CD8-positive, alpha-beta memory T cell (primary cell): ENCODE measurements at places on chromosomes 5 and 9. TPM values are rescaled to one million over a fixed set of nuclear protein-coding genes. Genes with fewer than 3 reads are reported as not detected.

- no peak for DNase-seq
- no peak overlapping the region for H3K27ac ChIP-seq
- no peaks in the 10 kb centered on the region for H3K36me3 ChIP-seq
- H3K4me1 ChIP-seq: no peaks in the 10 kb centered on the region
- no peak overlapping the region for H3K4me3 ChIP-seq
- no peaks in the 10 kb centered on the region for H3K27me3 ChIP-seq
Measured at GRCh38 chr9:86525182-86525581, 171.0 kb upstream of the TUT7 start.

DNA sequence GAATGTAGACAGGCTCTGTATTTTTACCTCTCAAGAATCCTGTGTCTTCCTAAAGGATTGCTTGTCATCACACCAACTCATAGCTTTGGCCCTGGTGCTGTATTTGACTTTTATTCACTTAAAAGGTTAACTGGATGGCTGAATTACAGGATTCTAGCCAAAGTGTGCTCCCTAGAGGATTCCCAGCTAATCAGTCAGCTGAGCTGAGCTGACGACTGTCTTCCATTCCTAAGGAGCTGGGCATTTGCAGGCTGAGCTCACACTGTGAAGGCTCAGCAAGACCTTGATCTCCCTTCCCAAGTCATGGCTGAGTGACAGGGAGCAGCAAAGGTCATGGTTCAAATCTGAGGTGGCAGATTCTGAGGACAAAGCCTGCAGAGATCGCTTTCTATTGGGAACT, 59.0 kb upstream of the PALM2AKAP2 start:
- no peak overlapping the region for H3K4me3 ChIP-seq
- no peaks in the 10 kb centered on the region for H3K27me3 ChIP-seq
- H3K36me3 ChIP-seq: no peaks in the 10 kb centered on the region
- DNase-seq: no peak
- no peak overlapping the region for H3K27ac ChIP-seq
- no peaks in the 10 kb centered on the region for H3K4me1 ChIP-seq

DNA sequence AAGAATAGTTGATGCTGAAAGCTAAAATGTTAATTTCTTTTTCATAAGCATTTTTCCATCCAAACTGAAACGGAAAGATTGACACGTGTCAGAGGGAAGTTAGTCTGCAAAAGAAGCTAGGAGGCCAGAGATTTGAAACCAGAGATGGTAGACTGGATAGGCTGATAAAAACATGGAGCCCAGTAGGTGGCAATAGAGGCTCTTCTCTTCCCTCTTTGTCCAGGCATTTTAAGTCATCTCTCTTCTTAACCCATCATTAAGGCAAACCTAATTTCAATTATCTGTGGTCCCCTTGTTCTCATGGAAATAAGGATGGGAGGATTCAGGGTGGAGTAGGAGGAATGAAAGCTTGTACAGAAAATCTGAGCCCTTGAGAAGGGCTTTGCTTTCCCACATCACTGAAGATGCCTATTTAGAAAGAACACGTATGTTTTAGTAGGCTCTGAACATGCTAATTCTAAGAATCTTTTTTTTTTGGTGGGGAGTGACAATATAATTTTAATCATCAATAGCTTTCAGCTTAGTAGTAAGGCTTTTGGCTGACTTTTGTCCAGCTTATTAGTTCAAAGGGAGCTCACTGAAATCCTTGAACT, 66.6 kb downstream of the ZNF474 start:
- no peak overlapping the region for H3K27ac ChIP-seq
- no peak overlapping the region for H3K4me3 ChIP-seq
- no peaks in the 10 kb centered on the region for H3K36me3 ChIP-seq
- no peaks in the 10 kb centered on the region for H3K27me3 ChIP-seq

The JADE2 gene
- 47.1 TPM for polyA plus RNA-seq

The ZNF454 gene
- polyA plus RNA-seq: not detected

The HEMGN gene
- 2.8 TPM for polyA plus RNA-seq

DNA sequence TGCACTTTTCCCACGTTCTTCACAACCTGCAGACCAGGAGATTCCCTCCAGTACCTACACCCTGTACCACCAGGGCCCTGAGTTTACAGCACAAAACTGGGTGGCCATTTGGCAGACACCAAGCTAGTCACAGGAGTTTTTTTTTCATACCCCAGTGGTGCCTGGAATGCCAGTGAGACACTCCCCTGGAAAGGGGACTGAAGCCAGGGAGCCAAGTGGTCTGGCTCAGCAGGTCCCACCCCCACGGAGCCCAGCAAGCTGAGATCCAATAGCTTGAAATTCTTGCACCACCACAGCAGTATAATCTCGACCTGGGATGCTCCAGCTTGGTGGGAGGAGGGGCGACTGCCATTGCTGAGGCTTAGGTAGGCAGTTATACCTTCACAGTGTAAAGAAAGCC, 26.3 kb upstream of the SMC5 start:
- no peak for DNase-seq
- no peaks in the 10 kb centered on the region for H3K4me1 ChIP-seq
- no peaks in the 10 kb centered on the region for H3K36me3 ChIP-seq
- no peaks in the 10 kb centered on the region for H3K27me3 ChIP-seq

DNA sequence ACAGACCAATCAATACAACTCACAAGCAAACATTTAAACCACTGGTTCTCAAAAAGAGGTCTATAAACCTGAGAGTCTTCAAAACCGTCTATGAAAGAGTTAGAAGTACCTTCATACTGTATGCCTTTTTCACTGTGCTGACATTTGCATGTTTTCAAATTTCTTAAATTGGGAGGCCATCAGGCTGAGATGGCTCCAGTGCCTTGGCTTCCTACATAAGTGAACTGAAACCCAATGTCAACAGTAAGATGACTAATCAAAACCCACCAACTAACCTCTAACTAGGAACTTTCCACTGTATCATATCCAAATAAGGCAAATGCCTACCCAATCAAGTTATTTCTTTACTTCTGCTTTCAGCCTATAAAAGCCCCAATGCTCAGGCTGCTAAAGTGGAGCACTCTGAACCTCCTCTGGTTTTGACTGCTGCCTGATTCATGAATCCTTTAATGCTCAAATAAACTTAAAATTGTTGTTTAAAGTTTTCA, 35.1 kb downstream of the FAM13B start:
- H3K27ac ChIP-seq: peak overlapping the region; percentile 30
- H3K27me3 ChIP-seq: no peaks in the 10 kb centered on the region
- H3K4me1 ChIP-seq: peaks cover 5% of the 10 kb centered on the region
- H3K4me3 ChIP-seq: no peak overlapping the region

DNA sequence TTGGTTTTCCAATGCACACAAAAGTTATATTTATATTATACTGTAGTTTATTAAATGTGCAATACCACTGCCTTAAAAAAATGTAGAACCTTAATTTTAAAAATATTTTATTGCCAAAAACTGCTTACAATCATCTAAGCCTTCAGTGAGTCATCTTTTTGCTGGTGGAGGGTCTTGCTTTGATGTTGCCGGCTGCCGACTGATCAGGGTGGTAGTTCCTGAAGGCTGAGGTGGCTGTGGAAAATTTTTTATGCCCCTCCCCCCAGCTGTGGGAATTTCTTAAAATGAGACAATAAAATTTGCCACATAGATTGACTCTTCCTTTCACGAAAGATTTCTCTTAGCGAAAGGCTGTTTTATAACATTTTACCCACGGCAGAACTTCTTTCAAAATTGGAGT, 75.9 kb upstream of the SLC25A51 start:
- H3K27me3 ChIP-seq: no peaks in the 10 kb centered on the region
- H3K27ac ChIP-seq: no peak overlapping the region
- H3K36me3 ChIP-seq: no peaks in the 10 kb centered on the region
- no peaks in the 10 kb centered on the region for H3K4me1 ChIP-seq
- DNase-seq: no peak
- H3K4me3 ChIP-seq: no peak overlapping the region

DNA sequence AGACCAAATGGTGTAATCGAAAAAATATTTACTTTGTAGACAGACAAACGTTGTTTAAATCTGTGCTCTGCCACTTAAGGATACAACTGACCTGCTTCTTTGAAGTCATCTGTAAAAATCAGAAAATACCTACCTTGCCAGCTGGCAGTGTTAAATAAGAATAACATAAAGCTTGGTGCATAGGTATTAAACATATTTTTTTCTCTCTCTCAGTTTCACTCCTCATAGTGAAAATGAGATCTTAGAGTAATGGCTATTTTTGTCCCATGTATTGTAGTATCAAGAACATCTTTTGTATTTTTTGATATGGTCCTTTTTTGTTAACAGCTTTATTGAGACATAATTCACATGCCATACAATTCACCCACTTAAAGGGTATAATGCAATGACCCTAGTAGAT, 17.9 kb upstream of the RANBP17 start:
- H3K36me3 ChIP-seq: no peaks in the 10 kb centered on the region
- no peak for DNase-seq
- no peaks in the 10 kb centered on the region for H3K27me3 ChIP-seq
- no peak overlapping the region for H3K4me3 ChIP-seq

GRCh38 chr5:172187118-172188032, 649 bp downstream of the STK10 start:
- H3K27ac ChIP-seq: peak overlapping the region; percentile 91
- H3K4me3 ChIP-seq: peak overlapping the region; percentile 83
- no peaks in the 10 kb centered on the region for H3K36me3 ChIP-seq
- DNase-seq: peak; percentile 74
- no peaks in the 10 kb centered on the region for H3K27me3 ChIP-seq
- H3K4me1 ChIP-seq: peaks cover 31% of the 10 kb centered on the region

DNA sequence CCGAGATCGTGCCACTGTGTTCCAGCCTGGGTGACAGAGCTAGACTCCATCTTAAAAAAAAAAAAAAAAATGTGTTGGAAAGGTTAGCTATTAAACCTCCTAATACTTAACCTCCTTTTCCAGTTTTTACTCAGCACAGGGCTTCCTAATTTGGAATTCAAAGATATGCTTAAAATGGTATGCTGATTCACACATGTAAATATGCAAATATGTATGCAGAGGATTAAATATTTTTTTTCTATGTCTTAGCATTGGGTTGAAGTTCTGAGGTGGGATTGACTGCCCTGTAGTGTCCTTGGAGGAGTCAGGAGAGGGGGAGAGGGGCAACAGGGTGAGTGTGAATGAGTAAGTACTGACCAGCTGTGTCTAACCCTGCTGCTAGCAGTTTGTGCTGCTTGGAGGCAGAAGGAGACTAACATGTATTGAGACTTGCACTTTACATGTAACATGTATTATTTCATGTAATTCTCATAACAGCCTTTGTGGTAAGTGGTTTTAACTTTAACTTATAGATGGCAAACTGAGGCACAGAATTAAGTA, 63.2 kb downstream of the SLC44A1 start:
- no peaks in the 10 kb centered on the region for H3K27me3 ChIP-seq
- no peaks in the 10 kb centered on the region for H3K4me1 ChIP-seq
- no peak overlapping the region for H3K27ac ChIP-seq
- H3K36me3 ChIP-seq: no peaks in the 10 kb centered on the region

DNA sequence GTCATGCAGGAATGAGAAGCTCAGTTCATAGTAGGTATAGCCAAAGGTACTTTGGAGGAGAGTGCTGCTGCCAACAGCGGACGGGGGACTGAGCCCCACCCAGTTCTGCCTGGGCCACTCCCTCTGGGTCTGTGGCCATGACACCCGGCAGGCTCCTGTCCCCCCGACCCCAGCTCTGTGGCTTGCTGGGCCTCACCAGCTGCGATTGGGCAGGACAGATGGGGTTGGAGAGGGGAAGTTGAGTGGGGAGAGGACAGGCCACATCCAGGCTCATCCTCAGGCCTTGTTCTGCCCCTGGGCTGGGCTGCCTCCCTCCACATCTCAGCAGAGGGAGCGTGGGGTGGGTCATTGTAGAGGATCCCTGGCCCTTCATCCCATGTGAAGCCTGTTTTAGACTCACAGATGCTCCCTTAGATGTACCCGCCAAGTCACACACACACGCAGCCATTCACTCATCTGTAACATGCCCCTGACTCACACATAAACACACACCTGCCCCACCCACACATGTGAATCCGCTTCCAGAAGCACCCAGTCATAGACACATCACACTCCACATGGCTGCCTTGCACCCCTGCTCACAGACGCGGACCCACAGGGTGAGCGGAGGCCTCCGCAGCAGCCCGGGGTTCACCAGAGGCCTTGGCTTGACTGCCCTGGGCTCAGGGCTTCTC, 48.8 kb downstream of the NTNG2 start:
- H3K36me3 ChIP-seq: no peaks in the 10 kb centered on the region
- no peaks in the 10 kb centered on the region for H3K27me3 ChIP-seq
- H3K4me3 ChIP-seq: no peak overlapping the region
- no peak overlapping the region for H3K27ac ChIP-seq
- DNase-seq: no peak

The CCL21 gene
- not detected for polyA plus RNA-seq

The LCN2 gene
- not detected for polyA plus RNA-seq

The KCNV2 gene
- polyA plus RNA-seq: not detected

DNA sequence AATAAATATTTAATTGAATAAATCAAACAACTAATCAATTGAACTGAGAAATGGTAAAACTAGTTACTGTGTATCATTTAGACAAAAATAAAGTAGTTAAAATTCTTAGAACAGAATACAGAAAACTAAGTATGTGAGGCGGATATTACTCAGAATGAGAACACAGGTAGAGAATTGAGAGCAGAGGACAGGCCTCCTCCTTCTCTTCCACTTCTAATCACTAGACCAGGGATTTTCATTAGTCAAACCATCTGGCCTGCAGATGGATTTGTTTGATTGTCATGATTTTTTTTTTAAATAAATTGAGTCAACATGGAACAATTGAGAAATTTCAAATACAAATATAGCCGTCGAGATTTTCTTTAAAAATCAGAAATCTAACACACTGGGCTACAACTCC, 198.6 kb upstream of the HMHB1 start:
- no peaks in the 10 kb centered on the region for H3K4me1 ChIP-seq
- H3K27me3 ChIP-seq: no peaks in the 10 kb centered on the region
- H3K4me3 ChIP-seq: no peak overlapping the region
- H3K36me3 ChIP-seq: no peaks in the 10 kb centered on the region
- no peak overlapping the region for H3K27ac ChIP-seq
- no peak for DNase-seq

The DOCK2 gene
- polyA plus RNA-seq: 102 TPM
